ENCODE measurements at places on chromosomes 12 and 14.

DNA sequence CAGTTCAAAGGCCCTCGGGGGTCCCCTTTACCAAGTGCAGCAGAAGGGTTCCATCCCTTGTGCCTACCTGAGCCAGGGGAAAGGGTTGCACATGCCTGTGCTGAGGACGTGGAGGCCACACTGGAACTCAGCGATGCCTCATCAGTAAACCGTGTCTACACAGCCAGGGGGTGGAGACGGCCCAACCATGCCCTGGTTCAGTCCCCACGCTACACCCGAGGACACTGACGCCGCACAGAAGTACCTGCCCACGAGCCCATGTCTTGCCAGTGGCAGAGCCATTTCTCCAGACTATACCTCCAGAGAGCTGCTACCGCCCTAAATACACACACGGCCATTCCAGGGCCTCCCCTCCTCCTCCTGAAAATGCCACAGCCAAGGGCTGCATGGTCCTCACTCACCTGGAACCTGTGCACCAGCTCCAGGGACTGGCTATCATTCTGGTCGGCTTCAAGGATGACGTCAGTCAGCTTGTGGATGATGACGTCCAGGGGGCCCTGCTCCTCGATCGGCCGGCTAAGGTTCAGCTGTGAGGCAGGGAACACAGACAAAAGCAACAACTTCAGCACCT lies 93.4 kb downstream of the CHGA start:
- DNase-seq: no peak

DNA sequence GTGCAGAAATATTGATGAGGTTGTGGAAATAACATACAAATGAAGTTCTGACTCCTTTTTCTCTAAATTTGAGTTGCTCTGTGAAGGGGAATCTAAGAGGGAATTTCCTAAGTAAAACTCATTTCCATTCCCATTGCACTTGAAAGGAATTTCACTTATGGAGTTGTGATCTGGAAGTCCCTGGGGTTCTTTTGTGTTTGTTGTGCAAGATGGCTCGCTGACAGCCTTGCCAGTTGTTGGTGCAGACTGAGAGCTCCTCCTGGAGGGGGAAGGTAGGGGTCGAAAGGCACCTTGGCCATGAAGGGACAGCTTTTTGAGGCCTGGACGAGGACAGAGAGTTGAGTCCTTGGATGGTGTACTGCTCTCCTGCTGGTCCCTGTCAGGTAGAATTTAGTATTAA lies 72.0 kb downstream of the C12orf56 start:
- DNase-seq: no peak

DNA sequence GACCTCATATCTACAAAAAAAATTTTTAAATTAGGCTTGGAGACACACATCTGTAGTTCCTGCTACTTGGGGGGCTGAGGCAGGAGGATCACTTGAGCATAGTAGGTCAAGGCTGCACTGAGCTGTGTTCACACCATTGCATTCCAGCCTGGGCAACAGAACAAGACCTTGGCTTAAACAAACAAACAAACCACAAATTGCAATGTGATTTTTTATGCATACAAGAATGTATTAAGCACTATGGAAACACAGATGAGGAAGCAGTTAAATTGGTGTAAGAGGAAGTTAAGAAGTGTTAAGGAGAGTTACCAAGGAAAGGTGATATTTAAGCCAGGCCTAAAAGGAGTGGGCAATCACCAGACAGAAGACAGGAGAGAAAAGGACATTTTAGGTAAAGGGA lies 83.6 kb upstream of the HECTD1 start:
- DNase-seq: no peak

GRCh38 chr14:90614696-90615516 lies 201.3 kb downstream of the TTC7B start:
- DNase-seq: no peak

- no peak for DNase-seq
Measured at GRCh38 chr14:93946104-93946503, 19.0 kb downstream of the FAM181A start.

DNA sequence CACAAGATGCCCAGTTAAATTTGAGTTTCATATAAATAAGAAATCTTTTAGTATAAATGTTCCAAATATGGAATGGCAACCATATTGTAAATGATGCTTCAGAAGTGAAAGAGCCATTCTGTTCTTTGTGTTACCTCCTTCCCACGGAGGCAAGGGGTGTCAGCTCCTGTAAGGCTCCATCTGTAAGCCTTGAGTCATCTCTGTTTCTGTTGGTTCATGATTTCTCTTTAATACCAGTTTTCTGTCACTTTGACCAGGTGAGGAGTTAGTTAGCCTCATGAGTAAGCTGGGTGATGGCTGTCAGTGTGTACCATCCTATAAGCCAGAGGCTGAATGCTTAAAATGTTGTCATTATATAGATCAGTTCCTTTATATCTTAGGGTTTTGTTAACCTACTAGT lies 61.9 kb downstream of the TMEM30B start:
- DNase-seq: no peak

DNA sequence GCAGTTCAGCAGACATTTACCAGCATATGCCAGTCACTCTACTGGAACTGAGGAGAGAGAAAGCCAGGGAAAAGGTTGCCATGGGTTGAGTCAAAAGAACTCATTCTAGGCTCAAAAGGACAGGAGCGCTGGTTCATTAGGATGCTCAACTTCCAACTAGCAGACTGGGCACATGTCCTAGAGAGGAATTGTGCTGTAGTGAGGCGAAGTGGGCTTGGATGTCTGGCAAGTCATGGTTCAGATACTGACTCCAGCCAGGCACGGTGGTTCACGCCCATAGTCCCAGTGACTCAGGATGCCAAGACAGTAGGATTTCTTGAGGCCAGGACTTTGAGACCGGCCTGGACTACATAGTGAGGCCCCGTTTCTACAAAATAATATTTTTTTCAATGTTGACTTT lies 281.5 kb downstream of the CACNA1C start:
- no peak for DNase-seq

GRCh38 chr12:6347367-6348338 lies 5.8 kb upstream of the TNFRSF1A start:
- no peak for DNase-seq

GRCh38 chr12:575129-575502 lies 88.1 kb downstream of the NINJ2 start:
- no peak for DNase-seq

GRCh38 chr14:73660511-73660910 lies 15.7 kb downstream of the DNAL1 start:
- DNase-seq: no peak

- DNase-seq: no peak
Measured at GRCh38 chr14:58584383-58584782, 53.4 kb upstream of the DACT1 start.

DNA sequence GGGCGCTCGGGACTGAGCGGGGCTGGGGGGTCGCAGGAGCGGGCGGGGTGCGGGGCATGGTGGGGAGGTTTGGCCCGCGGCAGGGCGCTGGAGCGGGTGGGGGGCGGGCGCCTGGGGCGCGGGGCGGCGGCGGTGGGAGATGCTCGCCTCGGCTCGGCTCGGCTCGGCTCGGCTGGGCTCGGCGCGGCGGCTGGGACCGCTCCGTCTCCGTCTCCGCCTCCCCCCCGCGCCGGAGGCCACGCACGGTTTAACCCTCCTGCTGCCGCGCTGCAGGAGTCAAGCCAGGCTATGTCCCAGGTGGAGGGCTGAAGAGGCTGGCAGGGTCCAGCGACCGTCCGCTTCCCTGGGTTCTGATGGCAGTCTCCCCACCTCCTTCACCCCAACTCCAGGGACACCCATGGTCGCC lies at the start of gene PIANP:
TSS of gene PIANP (minus strand) at position 170 of the 406 bp plus-strand sequence. CDS start 2,754 bp downstream, outside the sequence.
- no peak for DNase-seq

- no peak for DNase-seq
Measured at GRCh38 chr12:26623136-26623535, 209.9 kb downstream of the ITPR2 start.

DNA sequence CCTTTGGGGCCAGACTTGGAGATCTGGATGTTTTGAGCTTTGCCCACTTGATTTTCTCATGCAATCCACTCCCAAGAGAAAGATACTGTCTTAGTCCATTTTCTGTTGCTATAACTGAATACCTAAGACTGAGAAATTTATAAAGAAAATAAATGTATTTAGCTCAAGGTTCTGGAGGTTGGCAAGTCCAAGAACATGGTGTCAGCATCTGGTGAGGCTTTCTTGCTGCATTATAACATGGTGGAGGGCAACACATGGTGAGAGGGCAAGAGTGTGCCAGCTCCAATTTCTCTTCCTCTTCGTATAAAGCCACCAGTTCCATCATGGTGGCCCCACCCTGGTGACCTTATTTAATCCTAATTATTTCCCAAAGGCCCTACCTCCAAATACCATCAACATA lies 39.6 kb upstream of the NFKBIA start:
- no peak for DNase-seq

- DNase-seq: no peak
Measured at GRCh38 chr12:120882055-120882555, 22.1 kb downstream of the SPPL3 start.

- no peak for DNase-seq
Measured at GRCh38 chr14:24260026-24260779, 2.8 kb downstream of the TGM1 start.

GRCh38 chr12:53414756-53415417 lies 8.8 kb upstream of the AMHR2 start:
- DNase-seq: peak; percentile 34

GRCh38 chr14:95915330-95915729 lies 38.7 kb downstream of the TUNAR start:
- no peak for DNase-seq

GRCh38 chr14:94001501-94002396 lies 4.6 kb downstream of the CCDC197 start:
- DNase-seq: peak; percentile 46

DNA sequence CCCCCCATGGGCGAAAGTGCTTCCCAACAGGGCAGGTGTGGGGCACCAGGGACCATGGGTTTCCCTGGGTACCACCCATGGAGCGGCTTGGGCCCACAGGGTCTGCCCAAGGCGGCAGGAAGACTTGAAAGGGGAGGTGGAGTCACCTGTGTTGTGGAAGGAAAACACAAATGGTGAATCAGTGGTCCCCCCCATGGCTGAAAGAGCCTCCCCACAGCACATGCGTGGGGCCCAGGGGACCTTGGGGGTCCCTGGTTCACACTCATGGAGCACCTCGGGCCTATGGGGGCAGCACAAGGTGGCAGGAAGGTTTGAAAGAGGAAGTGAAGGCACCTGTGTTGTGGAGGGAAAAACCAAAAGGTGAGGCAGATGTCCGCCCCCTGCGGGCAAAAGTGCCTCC lies 581.9 kb downstream of the ALG10 start:
- DNase-seq: no peak

GRCh38 chr12:65300679-65301349 lies 22.3 kb downstream of the MSRB3 start:
- no peak for DNase-seq

DNA sequence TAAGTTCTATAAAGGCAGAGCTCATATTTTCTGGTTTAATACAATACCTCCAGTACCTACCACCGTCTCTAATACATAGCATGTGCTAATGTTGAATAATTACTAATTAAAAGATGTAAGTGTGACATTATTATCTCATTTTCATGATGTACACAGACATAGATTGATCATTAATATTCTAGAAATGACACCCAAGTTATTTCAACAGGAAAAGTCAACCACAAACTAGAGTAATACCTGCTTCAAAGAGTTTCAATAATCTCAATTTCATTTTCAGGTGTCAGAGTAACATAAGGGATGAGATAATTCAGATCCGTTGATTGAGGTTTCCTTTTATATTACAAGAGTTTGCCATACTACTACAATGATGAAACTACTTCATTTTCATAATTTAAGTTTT lies 388.9 kb downstream of the SOX5 start:
- DNase-seq: no peak

DNA sequence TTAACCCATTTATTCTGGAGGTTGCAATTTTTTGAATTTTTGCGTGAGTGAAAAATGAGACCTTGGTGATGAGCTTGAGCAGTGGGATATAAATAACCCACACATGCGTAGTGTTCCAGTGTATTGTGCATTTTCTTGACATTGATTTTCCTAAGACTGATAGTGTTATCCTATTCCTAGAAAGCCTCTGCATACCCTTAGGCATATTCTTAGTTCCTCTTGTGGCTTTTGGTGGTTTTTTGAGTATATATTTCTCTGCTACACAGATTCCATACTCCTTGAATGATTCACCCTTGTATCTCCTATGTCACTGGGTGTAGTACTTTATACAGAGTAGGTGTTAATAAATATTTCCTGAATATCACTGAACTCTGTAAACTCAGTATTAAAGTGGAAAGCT lies 363.4 kb upstream of the PDE3A start:
- DNase-seq: no peak

DNA sequence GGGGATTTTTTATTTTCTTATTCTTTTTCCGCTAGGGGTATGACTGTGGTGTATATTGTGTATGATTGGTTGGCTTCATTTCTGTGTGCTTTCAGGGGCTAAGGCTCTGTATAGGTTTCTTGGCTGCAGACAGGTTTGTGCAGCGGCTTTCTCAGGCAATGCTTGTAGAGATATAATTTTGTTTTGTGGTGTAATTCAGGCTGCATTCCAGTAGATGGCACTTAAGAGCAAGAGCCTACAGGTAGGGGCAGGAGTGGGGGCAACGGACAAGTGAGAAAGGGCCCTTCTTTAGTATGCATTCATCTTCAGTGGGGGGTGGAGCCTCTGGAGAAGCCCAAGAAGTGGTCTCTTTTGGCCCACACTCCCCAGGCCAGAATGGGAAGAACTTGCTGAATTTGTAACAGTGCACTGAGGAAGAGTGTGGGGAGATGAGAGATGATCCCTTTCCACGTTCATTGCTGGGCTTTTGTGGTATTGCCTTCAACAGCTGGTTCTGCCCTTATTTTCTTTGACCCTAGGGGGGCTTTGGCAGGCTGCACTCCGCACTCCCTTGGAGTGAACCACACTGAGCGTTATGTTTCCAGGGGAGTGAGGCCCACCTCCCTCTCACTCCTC lies 78.6 kb downstream of the IFNG-AS1 start:
- DNase-seq: no peak

DNA sequence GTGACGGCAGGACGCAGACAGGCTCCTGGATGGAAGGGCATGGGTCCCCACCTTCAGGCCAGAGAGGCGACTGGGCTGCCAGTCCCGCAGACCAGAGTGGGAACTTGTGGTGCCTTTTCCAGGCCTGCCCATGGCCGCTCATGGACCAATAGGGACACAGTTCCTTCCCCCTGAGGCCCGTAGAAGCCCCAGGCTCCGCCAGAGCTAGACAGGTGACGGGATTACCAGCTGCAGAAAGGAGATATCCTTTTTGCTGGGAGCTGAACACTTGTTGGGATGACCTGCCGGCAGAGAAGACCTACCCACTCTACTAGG lies 73.6 kb upstream of the RASSF8 start:
- DNase-seq: no peak
